CD4-positive, alpha-beta T cell treated with Interleukin-4 for 1 hour (primary cell): ENCODE measurements at places on chromosomes 5 and 9.

- no peak for DNase-seq
Measured at GRCh38 chr5:126561908-126562307, 33.1 kb downstream of the ALDH7A1 start.

- DNase-seq = no peak
Measured at GRCh38 chr9:95189251-95190098, 128.0 kb downstream of the FANCC start.

DNA sequence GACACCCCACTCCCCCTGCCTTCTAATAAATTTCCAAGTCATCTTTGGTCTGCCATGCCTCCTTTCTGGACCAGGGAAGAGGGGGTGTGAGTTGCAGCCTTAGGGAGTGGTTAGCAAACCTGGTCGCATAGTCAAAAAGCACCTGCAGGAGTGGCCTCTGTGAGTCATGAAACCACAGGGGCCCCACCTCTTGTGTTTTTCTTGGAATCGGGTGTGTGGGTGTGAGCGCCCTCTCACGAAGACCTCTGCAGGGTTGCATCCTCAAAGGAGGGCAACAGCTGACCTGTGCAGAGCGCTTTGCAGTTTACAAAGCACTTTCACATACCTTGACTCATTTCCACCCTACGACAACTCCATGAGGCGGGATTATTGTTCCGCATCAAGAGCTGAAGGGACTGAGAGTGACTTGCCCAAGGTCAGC is 36.8 kb upstream of the TEX48 start:
- DNase-seq = peak; percentile 77

GRCh38 chr9:111631214-111631971 is at the start of gene DNAJC25:
DNAJC25 (plus strand) TSS chr9:111631334; CDS start chr9:111631408, 74 bp downstream.
- peak; percentile 98 for DNase-seq

DNA sequence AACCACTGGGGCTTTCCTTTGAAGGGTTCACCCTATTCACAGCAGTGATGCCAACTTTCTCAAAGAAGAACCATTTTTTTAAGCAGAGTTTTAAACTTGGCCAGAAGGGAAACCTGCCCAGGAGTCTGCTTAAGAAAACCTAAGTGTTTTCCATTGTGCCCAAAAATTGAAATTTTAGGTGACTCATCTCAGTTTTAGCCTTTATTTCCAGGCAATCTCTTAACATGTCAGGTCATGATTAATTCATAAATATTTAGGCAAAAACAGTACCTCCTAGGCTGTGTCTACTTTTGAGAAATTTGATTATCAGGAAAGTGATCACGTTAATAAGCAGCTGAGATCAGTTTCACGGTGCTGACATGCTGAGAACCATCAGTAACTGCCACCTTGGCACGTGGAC is 61.9 kb downstream of the TLE1 start:
- DNase-seq = no peak

DNA sequence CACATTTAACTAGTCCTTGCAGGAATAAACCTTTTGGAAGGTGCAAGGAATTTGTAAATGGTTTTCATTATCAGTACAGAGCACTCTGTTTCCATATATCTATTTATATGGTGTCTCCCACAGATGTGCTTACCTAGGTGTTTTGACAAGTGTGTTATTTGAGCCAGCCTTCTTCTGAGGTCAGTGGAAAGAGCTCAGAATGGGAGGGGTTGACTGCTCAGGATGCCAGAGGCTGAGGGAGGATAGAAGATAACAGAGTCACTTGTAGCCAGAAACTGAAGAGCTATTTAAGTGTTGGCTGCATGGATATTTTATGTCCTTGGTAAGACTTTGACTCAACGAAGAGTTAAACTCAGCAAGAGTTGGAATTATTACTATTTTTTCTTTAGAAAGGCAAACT is 5.0 kb downstream of the CMYA5 start:
- DNase-seq = no peak

DNA sequence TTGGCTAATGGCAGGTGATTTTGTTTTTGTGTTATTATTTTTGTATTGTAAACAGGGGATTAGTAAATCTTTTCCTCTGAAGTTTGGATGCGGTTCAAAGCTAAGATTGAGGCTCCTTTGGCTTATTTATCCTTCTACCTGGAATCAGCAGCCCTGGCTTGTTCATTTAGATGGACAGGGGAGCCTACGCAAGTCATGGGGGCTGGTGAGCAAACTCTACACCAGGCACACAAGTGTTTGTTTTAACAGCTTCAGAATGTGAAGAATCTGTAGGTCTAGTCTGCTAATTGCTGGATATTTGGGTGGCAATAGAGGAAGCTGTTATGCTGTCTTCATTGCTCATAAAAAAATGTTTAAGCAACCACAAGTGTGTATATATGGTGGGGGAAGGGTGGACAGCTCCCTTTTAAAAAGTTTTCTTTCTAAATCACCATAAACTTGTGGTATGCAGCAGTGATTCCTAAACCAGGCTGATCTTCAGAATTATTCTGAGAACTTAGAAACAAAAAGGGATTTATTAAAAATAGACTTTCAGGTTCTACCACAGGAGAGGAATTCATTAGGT is 20.7 kb downstream of the ZNF462 start:
- no peak for DNase-seq

GRCh38 chr5:74186356-74187315 is 453.9 kb downstream of the ENC1 start:
- DNase-seq = no peak
